ENCODE measurements at places on chromosomes 7 and 10.

DNA sequence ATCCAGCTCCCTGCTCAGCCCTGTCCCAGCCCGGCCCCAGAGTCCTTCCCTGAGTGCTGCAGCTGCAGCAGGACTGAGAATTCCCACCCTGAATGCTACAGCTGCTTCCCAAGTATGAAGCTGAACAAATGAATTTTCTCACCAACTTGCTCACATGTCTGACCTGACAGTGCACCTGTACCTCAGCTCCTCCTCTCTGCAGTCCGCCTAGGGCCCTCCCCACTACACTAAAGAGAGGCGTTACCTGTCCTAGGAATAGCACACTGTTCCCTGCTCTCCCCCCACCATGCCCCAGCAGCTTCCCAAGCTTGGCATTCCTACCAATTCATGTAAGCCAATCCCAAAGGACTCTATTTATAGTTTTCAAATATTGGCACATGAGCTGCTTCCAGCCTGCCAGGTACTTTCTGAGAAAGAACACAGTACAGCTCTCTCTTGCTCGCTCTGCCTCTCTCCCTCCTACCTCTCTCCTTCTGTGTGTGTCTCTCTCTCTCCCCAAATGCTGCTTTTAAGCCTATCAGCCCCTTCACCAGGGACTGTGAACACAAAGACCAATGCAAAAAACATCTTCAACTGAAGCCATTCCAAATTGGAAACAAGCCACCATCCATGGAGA, 400.1 kb downstream of the TNS3 start:
- DNase-seq = no peak

- no peak for DNase-seq
Measured at GRCh38 chr7:12494687-12495024, 75.9 kb upstream of the SCIN start.

GRCh38 chr7:351256-351655, 61.3 kb downstream of the FOXL3 start:
- DNase-seq = no peak

DNA sequence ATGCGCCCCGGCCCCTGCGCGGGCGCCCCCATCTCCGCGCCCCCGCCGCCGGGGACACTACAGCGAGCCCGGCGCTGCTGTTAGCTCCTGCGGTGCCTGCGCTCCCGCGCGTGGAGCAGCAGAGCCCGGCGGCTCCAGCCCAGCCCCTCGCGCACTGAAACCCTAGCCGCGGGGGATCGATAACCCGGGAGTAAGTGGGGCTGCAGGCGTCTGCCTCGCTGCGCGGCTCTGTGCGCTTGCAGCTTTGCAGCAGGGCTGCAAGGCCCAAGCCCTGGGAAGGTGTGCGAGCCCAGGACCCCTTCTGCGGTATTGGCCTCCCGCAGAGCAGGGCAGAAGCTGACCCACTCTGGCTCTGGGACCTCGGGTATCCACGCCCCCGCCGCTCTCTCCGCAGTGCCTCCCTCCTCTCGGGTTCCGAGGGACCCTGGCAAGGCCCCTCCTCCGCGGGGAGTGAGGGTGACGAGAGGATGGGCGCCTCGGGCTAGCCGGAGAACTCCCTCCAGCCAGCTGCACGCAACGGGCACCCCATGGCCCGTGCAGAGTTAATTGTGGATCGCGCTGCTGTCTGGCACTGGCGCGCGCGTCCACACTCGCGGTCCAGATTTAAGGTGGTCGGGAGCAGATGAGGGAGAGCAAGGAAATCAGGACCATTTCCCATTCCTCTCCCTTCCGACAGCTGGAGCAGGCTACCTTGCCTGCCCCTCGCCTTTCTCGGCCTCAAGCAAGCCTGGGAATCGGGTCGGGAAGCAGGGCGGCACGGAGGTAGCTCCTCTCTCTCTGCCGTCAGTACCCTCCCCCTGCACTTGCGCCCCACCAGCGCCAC, 2.1 kb downstream of the SHH start:
- DNase-seq = no peak

DNA sequence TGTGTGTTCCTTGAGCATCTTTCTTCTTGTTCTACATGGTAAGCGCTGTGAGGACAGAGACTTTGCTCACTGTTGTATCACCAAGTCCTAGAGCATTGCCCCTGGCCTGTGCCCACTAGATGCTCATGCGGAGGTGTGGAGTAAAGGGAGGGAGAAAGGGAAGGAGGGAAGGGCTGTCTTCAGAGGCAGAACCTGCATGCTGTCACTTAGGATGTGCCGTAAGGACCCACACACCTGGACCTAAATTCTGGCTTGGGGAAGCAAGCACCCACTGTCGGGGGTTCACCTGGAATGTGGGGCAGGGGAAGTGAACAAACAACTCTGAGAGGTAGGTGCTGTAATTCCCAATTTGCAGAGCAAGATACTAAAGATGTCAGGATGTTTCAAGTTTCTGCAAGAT, 129.5 kb downstream of the PTPN20 start:
- no peak for DNase-seq

DNA sequence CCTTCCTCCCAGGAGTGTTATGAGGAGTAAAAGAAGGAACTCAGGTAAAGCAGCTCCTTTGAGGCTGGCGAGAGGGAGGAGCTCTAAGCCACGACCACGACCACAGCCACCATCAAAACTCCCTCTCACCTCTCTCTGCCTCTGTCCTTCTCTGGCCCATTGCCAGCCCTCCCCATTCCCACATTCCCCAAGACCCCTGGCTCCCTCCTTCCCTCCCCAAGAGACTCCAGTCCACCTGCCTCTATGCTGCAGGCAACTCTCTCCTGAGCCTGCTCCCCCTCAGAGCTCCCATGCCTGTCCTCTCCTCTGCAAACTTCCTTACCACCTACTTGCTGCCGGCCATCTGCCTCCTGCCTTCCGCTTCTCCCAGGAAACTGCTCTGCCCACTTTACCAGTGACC, 9.5 kb downstream of the SLIT1 start:
- no peak for DNase-seq

DNA sequence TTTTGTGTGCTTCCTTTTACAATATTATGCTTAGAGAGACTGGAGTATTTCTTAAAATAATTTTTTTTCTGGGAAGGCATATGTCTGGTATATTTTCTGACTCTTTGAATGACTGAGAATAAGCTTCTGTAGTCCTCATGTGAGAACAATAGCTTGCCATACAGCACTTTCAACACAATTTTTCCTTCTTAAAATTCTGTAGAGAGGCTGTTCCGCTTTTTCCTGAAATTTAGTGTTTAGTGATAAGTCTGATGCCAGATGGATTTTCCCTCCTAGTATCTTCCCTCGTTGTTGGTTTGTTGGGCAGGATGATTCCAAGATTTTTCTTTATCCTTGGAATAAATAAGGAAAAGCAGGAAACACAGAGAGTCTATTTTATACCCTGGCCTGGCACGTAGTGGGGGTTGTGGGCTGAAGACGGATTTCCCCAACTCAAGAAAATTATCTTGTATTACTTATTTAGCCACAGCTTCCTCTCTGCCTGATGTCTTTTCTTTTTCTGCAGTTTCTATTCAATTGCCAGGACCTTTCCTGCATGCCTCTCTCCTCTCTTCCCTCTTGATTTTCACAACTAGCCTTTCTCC, 111.2 kb downstream of the AOAH start:
- no peak for DNase-seq

DNA sequence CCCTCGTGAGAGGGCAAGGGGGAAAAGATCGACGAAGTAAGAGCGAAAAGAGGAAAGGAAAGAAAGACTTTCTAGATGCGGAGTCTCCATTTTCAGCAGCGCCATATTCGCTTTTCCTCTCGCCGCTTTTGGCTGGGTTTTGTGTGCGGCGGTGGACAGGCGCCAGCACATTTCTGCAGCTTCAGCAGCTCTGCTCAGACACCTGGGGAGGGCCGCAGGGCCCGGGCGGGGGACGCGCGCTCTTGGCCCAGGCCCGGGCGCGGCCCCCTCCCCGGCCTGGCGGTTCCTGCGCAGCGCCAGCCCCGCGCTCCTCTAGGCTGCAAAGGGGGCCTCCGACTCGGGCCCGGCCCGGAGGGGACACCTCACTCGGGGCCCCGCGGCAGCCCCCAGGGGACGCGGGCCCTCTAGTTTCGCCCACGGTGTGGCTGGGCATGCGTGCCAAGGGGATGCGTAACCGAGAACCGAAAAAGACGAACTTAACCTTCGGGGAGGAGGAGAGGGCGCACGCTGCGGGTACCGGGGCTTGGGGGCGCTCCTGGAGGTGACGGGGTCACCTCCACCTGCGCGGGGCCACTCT, 34.5 kb upstream of the EBLN1 start:
- DNase-seq = no peak

- DNase-seq = no peak
Measured at GRCh38 chr10:44968500-44969400, 9.1 kb downstream of the RASSF4 start.

GRCh38 chr10:124522933-124523871, 61.6 kb downstream of the LHPP start:
- no peak for DNase-seq

- DNase-seq = peak; percentile 62
Measured at GRCh38 chr10:30502266-30503060, 68.5 kb downstream of the MAP3K8 start.

- peak; percentile 31 for DNase-seq
Measured at GRCh38 chr7:28729727-28730126, 228.4 kb downstream of the TRIL start.

- DNase-seq = no peak
Measured at GRCh38 chr10:17171141-17171641, 30.3 kb downstream of the TRDMT1 start.

All from RCC 7860 (cell line).